AG08395 (cell line): ENCODE measurements at places on chromosomes 7 and 10.

DNA sequence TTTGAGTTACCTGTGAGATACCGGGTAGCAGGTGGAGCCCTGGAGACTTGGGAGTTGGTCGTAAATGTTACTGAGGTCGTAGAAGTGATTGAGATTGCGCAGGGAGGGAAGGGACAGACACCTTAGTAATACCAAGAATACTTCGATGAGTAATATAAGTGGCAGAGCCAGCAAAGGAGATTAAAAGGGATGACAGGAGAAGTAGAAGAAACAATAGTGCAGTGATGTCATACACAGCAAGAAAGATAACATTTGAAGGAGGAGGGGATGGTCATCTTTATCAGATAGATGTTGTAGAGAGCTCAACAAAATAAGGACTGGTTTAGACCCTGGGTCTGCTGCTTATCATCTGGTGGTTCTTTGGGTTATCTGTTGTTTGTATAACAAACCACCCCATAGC is 5.0 kb downstream of the BCCIP start:
- DNase-seq: no peak

DNA sequence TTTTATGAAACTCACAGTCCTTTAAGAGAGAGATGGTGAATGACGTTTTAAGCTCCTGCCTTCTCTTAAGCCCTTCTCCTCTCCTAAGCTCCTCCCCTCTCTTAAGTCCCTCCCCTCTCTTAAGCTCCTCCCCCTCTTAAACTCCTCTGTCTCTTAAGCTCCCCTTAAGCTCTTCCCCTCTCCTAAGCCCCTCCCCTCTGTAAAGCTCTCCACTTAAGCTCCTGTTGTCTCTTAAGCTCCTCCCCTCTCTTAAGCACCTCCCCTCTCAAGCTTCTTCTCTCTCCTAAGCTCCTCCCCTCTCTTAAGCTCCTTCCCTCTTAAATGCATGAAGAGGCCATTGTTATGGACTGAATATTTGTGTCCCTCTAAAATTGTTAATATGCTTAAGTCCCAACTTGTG is 1180.6 kb upstream of the AUTS2 start:
- no peak for DNase-seq

- DNase-seq: no peak
Measured at GRCh38 chr10:43202657-43203447, 64.0 kb downstream of the RASGEF1A start.

DNA sequence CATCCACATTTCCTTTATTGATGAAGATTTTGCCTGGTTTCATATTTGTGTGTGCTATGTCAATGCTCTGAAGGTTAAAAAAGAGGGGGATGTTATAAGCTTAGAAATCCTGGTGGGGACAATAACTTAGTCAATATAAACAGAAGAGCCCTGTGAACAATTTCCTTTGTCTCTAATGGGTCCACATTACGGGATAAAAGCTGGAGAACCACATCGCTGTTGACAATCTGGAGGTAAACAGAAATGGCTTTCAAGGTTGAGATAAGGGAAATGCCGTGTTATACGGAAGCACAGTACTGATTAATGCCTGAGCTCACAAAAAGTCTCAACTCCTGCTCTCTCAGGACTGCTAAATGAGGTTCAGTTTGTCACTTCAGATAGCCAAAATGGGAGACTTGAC is 16.8 kb downstream of the ASAH2 start:
- DNase-seq: no peak

DNA sequence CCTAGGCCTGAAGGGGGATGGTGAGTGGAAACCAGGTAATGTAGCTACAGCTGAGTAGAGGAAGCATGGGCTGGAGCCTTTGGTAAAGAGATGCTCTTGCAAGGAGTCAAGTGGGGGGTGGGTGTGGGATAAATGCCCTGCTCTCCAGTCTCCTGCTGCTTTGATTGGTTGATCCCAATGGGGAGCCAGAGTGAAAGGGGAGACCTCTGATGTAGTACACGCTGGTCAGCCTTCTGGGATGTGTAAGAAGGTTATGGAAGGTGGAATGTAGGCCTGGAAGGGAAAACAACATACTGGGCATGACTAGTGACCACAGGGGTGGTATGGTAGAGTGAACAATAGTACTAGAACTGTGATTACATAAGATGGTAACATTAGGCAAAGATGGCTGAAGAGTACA is 44.3 kb downstream of the TET1 start:
- DNase-seq: no peak

DNA sequence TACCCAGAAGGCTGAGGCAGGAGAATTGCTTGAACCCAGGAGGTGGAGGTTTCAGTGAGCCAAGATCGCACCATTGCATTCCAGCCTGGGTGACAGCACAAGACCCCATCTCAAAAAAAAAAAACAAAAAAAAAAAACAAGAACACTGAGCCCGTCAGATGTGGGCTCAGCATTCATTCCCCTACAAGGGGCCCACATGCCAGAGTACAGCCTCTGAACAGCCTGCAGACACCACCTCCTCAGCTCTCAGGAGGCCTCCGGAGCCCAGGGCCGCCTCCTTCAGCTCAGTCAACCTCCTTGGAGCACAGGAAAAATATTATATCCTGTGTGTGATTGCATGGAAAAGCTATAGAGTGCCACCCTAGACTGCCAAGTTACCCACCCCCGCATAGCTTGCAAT is 112.3 kb downstream of the ABLIM1 start:
- DNase-seq: no peak

GRCh38 chr10:43215758-43216455 is 51.0 kb downstream of the RASGEF1A start:
- DNase-seq: no peak

DNA sequence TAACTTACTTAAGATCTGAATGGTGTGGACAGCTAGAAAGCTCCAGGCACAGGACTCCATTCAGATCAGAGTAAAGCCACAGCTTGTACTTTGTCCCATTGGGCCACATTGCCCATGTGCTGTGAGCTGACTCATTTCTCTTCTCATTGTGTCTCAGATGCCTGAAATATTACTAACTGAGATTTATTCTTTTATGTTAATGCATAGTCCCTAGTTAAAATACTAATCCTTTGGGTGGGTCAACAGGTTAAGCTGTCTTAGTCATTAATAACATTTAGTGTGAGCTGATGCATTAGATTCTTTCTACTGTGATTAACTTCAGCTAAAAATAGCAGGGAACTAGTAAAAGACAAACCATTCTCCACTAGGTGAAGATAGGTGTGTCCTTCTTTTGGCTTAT is 104.7 kb upstream of the ARMC3 start:
- DNase-seq: peak; percentile 71

DNA sequence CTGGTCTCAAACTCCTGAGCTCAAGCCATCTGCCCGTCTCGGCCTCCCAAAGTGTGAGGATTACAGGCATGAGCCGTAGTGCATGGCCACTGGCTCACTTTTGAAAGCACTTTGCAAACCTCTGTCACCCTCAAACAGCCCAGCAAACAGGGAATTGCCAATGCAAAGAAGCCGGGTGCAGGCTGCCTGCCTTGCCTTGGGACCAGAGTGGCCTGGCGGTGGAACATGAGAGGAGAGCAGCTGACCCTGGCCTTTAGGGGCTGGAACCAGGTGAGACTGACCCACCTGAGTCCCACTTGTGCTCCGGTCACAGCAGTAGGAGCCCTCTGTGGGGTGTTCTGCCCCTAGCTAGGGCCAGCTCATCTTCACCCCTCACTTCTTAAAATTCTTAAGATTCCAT is 237.1 kb upstream of the GALNT17 start:
- no peak for DNase-seq

GRCh38 chr7:92461027-92462003 is 14.0 kb downstream of the GATAD1 start:
- DNase-seq: peak; percentile 52

GRCh38 chr7:158024351-158024715 is 563.3 kb downstream of the PTPRN2 start:
- DNase-seq: no peak

DNA sequence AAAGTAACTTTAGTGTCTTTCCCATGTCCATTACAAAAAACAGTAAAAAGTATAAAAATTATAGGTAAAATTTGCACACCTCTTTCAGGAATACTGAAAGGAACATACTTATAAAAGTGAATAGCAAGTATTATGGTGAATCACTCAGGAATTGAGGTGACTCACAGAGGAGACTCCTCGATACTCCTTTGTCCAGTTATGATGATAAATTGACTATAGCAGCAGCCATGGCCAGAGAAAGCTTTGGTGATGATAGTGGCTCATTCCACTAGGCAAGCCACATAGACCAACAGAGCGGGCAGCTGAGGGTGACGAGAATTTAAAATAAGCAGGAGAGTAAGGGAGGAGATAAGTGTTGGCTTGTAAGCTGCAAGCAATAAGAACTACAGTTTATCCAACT is 1231.1 kb upstream of the CELF2 start:
- DNase-seq: peak; percentile 55

- no peak for DNase-seq
Measured at GRCh38 chr10:79053481-79054202, 15.1 kb upstream of the ZMIZ1 start.

GRCh38 chr10:834493-834892 is 97.0 kb downstream of the LARP4B start:
- no peak for DNase-seq

DNA sequence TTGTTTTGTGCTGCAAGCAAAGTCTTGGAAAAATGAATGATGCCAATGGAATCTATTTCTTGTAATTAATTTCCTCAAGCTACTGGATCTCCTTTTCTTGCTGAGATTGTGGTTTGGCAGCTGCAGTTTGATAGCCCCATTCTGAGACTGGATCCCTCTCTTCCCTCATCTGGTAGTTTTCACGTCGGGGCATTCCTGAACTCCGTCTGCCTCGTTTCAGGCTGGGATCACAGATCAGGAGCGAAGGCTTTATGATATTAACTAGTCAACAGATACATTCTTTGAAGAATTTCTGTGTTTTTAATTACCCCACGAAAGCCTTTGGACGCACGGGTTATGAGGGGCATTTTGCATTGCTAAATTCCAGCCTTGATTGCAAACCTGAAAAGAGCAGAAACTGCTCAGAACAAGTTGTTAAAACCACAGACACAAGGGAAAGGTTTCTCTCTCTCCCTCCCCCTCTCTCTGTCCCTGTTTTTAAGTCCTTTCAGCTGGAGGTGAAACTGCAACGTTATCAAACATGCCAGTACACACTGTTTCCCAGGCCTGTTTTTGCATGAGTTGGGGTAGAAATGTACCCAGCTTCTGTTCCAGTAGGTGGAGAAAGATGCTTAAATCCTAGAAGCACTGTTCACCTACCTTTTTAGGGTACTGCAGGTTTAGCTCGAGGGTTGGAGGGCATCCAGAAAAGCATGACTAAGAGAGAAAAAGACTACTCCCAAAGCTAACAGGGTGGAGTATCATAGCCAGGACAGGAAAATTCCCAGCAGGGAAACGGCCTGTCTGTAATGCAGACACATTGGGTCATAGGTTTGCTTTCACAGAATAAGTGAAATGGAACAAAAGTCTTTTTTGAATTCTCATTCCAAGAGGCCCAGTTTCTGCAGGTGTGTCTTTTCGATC is 124.3 kb downstream of the CUX1 start:
- peak; percentile 70 for DNase-seq

- no peak for DNase-seq
Measured at GRCh38 chr7:150942591-150943452, 35.3 kb downstream of the KCNH2 start.

GRCh38 chr10:64156166-64156565 is 635.0 kb downstream of the REEP3 start:
- DNase-seq: no peak

DNA sequence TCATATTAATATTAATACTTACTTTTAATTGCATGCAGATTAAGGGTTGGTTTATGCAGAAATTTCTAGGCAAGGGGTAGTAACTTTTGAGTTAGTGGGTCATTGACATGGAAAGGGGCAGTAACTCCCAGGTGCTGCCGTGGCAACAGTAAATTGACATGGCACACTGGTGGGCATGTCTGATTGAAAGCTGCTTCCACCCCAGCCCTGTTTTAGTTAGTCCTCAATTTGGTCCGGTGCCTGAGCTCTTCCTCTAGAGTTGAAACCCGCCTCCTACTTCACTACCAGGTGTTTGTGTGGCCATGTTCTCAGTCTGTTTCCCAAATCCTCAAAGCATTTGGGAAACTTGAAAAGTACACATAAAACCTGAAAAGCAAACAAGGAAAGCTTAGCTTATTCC is 18.4 kb downstream of the CUZD1 start:
- DNase-seq: no peak

DNA sequence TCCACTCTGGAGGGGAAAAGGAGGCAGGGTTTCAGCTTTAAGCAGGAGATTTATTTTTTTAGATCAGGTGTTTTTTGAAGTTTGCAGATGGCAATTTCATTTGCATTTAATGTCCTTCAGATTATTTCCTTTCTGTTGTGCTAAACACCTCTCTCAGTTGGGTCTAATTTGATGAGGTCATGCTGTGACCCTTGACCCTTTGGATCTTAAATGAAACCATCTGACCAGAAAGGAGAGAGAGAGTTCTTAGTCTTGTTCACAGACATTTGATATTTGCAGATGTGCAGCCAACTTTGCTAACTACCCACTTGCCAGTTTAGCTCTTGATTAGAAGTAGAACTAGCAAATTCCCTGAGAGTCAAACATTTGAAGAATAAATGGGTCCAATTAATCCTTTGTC is 101.5 kb upstream of the RAB11FIP2 start:
- no peak for DNase-seq

- DNase-seq: no peak
Measured at GRCh38 chr7:117227091-117227490, 95.8 kb downstream of the WNT2 start.

- no peak for DNase-seq
Measured at GRCh38 chr7:77498659-77499379, 38.3 kb upstream of the PTPN12 start.

DNA sequence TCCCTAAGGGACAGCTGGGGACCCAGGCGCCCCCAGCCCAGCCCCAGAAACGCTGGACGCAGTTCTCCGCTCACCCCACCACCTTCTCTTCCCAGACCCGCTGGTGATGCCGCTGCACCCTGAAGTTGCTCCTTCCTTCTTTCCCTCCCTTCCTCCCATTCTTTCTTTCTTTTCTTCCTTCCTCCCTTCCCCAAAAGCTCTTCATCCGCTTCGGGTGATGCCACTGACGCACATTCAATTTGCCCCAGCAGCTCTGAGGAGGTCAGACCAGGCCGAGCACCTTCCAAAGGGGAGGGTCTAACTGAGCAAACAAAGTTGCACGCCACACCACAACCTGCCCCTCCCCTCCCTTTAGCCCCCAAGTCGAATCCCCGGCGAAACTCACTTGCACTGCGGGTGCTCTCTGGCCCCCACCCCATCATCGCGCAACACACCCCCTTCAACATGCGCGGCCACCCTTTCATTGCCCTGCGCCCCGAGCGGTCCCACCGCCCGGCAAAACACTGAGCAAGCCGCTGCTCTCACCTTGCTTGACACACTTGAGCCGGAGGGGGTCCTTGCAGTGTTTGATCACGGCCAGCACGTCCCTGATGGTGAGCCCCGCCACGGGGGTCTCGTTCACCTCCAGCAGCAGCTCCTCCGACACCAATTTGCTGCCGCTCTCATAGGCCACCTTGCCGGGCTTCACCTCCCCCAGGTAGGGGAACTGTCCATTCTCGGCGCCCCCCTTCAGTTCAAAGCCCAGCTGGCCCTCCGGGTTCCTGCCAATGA is 787 bp downstream of the MAGI2 start:
- peak; percentile 12 for DNase-seq
